ENCODE measurements at places on chromosomes 6 and 20.

DNA sequence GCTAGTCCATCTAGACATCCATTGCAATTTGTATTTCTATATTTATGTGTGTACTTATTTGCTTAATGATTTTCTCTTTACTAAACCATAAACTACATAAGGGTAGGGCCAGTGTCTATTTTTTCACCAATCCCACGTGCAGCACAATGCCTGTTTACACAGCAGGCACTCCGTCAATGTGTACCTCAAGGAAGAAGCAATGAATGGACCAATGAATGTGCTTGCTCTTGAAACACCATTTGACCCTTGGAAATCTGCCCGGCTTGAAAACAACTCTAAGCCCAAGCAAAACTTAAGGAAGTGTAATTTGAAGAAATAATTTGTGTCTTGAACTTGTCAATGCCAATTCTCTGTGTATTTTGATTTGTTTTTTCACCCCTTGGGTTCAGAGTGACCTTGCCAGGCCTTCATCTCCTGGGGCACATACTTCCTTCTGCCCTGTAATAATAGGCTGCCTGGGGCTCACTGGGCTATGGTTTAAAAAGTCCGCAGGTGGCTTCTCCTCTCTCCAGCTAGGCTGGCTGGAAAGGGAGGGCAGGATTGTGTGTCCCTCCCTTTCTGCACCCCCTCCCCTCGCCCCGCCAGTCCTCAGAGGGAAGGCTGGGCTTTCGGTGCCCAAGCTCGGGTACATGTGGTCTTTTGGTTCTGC lies 140.8 kb upstream of the ARMC2 start:
- DNase-seq, result no peak

DNA sequence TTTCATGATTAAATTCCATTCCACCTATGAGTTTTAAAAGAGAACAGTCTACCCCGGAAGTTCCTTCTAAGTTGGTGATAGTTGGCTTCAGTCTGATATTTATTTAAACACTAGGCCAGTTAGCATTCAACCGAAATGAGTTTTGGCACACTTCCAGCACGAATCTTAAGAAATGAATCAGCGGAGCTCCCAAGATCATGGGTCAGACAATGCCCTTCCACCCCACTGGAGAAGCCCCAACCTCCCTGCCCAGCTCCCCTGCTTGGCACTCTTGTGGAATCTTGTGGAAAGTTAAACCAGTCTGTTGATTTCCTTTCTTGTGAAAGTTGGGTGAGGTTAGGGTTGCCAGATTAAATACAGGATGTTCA lies 64.3 kb downstream of the MKKS start:
- no peak for DNase-seq

GRCh38 chr6:24957199-24957598 lies 21.4 kb upstream of the RIPOR2 start:
- DNase-seq, result no peak

DNA sequence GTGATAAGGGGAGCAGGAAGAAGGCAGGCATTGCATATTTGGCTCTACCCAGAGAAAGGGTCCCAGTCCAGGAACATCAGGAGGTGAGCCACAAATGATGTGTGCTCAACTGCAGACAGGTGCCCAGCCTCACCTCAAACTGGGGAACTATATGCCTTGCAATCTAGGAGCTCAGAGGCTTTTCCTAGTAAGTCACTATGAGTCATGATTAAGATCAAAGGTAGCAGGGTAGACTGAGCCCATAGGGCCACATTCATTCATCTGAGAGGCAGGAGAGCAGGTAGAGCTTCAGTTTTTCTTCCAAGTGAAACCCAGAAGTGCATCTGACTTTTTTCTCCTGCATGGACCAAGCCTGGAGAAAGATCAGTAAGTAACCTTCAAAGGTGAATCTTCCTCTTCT lies 31.3 kb downstream of the MARCKS start:
- DNase-seq, result no peak

DNA sequence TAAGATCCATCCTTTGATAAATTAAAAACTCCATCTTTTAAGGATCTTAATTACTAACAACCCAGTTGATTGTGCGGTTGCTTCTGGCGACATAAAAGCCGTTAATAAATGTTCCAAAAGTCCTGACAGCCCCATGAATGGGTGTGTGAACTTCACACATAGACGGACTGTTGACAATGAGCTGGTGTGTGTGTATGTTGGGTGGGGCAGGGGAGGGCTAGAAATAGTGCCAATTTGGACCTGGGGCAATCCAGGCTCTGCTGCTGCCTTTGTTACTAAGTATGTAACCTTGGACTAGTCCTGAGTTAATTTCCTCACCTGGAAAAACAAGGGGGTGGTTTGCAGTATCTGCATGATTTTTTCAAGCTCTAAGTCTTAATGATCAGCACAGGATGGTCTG lies 4.2 kb downstream of the MAS1 start:
- DNase-seq, result no peak

GRCh38 chr20:20409331-20409730 lies 41.4 kb downstream of the INSM1 start:
- no peak for DNase-seq

DNA sequence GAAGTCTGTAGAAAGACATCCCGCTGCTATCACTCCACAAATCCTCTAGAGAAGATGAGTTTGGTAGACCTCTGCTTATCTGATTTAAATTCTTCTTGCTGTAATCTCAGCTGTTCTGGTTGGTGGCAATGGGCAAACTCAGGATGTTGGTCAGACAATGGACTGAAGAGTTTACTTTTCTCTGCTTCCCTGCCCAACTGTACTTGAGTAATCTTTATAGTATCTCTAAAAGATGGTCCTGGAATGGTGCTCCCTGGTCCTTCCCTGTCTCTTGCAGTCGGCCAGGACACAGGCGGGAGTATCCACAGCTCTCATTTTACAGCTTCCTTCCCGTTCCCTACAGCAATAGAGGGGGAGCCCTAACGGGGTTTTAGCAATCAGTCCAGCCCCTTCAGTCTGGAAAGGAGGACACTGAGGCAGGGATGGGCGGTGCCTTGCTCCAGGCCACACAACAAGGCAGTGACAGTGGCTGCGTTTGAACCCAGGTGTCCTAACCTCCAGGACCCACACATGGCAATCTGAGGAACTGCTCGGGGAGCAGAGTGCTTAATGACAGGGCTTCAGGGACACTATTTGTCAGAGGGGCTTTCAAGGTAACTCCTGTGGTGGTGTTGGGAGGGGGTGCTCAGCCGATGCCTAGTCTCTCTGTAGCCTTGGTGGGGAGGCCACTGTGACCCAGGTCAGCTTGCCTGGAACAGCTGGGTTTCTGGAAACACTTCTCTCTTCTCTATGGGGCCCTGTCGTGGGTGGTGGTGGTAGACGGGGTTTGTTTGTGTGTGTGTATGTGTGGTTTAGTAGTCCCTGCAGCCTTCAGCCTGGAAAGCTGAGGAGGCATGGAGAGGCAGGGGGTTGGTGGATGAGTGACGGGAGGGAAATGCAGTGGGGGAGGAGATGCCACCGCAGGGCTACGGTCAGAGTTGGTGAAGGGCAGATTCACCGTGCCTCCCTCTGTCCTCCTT lies 9.5 kb upstream of the VEGFA start:
- DNase-seq, result no peak

- no peak for DNase-seq
Observed at GRCh38 chr6:133756078-133756695, 132.7 kb upstream of the TCF21 start.

DNA sequence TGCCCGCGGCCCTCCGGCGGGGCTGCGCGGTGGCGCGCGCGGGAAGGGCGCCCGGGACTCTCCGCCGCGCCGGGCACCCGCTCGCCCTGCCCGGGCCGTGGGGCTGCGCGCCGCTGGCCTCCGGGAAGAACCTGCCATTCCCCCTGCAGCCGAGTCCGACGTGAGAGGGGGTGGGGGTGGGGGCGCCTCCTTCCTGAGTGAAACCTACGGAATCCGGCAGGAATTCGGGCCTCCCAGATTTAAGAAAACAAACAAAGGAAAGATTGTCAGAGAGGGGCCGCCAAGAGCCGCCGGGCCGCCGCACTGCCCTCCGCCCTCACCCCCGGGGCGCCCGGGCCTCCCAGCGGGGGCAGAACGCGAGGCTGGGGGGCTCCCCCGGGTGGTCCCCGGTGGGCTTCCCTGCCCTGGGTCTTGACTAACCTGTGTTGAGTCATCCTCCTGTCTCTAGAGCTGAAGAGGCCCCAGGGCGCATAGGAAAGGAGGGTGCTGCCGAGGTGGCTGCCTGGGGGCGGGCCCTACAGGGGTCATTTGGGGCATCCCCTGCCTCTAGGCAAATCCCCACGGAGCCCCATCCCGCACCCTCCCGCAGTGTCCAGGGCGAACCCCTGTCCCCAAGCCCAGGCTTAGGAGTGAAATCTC lies 42.2 kb upstream of the FOXP4 start:
- DNase-seq, result no peak

DNA sequence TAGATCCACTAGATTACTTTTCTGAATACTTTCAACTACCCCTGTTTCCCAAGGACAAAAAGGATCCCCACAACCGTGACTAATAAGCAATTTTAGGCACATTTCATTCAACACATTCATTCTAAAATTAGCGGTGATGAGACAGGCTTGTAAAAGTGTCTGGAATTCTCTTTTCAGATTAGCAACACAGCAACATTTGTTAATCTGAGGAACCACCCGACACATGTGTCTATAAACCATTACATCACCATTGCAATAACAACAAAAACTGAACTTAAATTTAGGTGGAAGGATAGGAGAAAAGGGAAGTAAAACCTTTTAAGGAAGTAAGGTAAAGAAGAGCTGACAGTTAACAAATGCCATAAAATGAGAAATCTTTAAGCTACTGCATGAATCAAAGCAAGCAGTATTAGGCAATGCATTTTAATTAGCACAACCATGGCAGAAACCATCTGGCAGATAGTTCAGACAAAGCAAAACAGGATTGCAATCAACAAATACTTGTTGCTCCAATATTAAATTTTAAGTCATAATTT lies 49.1 kb downstream of the MAP3K7 start:
- no peak for DNase-seq

DNA sequence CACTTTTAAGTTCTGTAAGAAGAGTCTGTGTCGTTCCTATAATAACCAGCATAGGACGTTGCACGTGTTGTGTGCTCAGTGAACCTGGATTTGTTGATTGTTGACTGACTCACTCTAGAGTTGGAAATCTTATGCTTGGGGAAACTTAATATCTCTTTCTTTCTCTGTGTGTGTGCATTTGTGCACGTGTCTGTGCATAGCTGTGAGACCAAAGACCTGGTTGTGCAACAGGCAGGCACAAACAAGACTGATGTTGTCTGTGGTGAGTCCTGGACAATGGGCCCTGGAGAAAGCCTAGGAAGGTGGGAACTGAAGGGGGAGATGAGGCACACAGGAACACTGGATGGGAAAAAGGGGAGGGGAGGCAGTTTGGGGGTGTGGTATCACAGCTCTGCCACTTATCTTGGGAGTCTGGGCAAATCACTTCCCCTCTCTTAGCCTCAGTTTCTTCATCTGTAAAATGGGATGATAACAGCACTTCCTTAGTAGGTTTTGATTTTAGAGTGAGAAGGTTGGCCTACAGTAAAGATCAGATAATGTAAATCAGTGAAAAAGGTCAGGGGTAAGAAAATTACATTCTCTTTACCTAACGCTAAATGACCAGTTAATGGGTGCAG lies 8.4 kb downstream of the CD40 start:
- no peak for DNase-seq

All from activated T-helper 1 cell treated with Interleukin-2 at 50 U/mL for 16 hours (primary cell).